ENCODE measurements at places on chromosomes 5 and 9.

DNA sequence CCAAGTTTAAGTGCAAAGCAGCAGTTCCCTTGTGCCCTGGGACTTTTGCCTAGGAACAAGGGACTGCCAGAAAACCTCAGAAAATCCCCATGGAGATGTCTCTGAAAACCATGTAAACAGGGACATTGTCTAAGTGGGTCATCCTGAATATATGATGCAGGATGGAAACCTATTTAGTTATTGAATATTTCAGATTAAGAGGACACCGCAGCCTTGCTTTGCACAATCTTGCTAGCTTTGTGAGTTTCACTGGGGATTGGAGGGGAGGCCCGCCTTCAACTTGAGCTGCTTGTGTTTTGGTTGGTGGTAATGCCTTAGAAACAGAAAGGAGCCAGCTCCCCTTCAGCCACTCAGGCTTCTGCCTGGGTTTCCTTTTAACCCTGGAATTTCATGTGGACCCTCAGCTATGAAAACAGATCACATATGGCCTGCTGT lies 112.8 kb downstream of the C9orf152 start:
- DNase-seq: no peak

- DNase-seq: no peak
Measured at GRCh38 chr9:129141066-129142041, 30.1 kb downstream of the PTPA start.

- DNase-seq: no peak
Measured at GRCh38 chr5:79508354-79508753, 5.6 kb downstream of the HOMER1 start.

DNA sequence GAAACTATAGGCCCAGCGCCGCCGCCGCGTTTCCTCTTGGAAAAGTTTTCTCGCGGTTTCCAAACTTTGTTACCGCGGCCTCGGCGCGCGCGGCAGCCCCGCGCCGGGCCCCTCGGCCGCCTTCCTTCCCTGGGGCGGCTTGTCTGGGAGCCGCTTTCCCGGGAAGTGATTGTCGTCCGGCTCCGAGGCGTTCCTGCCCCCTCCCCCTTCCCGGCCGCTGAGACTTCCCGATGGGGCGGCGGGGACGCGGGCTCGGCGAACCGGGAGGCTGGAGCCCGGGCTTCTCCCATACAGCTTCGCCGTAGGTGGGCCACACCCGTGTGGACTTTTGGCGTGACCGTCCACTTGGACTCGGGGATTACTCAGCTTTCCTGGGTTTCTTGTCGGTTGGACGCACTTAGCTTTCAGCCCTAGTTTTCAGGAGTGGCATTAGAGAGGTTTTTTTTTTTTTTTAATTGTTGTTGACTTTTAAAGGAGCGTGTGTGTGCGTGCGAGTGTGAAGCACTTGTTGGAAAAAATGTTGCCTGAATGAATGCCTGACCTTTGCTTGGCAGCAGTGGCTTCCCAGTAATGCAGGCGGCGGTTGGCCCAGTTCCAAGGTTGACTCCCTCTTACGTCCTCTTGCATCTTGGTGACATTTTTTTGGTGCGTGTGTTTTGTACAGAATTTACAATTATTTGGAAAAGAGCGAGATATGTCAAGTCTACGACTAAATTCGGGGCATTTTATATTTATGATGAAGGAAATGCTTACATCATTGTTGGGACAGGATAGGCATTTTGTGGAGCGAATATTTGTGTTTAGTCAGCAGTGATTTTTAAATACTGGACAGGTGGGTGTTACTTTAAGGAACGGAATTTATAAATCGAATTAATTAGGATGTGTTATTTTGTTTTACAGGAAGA lies 821 bp downstream of the CTNNA1 start:
- peak; percentile 32 for DNase-seq

DNA sequence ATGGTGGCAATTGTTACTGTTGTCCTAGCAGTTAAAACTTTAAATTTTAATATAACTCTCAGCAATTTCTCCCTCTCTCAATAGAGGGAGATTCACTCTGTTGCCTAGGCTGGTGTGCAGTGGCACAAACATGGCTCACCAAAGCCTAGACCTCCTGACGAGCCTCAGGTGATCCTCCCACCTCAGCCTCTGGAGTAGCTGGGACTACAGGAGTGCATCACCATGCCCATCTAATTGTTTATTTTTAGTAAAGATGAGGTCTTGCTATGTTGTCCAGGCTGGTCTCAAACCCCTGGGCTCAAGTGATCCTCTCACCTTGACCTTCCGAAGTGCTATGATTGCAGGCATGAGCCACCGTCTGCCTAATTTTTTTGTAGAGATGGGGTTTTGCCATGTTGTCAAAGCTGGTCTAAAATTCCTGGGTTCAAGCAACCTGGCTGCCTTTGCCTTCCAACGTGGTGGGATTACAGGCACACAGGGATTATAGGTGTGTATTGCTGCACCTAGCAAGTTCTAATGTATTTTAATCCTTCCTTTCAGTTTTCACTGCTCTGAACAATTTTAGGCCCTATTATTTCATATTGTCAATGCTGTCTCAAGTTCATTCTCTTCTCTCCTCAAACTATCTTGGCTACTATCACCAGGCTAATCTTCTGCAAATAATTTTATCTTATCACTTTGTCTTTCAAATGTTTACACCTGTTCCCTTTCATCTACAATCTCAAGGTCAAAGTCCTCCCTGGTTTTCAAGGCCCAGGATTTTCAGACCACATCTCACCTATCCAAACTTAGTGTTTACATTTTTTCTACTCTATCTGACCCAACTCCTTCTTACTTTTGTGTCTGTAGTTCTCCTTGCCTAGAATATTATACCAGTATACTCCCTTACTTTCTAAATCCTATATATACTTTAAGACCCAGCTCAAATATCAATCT lies 18.9 kb downstream of the ALDH1A1 start:
- DNase-seq: no peak

DNA sequence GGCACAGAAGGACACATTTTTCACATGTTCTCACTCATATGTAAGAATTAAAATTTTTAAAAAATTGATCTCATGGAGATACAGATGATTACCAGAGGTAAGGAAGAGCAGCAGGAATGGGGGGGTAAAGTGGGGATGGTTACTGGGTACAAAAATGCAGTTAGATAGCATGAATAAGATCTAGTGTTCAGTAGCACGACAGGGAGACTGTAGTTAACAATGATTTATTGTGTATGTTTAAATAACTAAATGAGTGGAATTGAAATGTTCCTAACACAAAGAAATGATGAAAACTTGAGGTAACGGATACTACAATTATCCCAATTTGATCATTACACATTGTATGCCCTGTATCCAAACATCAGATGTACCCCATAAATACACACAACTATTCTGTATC lies 15.2 kb upstream of the TGFBI start:
- no peak for DNase-seq

- no peak for DNase-seq
Measured at GRCh38 chr5:133106761-133107572, 55.2 kb downstream of the HSPA4 start.

Data from NCI-H524 (cell line).